ENCODE measurements at places on chromosomes 16 and 17.
A peak's percentile ranks its signal among the peaks of the same experiment; 100 is the strongest.

GRCh38 chr17:39777534-39778365, 40.0 kb downstream of the GRB7 start:
- no peak for DNase-seq

- DNase-seq, result no peak
Measured at GRCh38 chr16:19753815-19754643, 36.0 kb downstream of the IQCK start.

DNA sequence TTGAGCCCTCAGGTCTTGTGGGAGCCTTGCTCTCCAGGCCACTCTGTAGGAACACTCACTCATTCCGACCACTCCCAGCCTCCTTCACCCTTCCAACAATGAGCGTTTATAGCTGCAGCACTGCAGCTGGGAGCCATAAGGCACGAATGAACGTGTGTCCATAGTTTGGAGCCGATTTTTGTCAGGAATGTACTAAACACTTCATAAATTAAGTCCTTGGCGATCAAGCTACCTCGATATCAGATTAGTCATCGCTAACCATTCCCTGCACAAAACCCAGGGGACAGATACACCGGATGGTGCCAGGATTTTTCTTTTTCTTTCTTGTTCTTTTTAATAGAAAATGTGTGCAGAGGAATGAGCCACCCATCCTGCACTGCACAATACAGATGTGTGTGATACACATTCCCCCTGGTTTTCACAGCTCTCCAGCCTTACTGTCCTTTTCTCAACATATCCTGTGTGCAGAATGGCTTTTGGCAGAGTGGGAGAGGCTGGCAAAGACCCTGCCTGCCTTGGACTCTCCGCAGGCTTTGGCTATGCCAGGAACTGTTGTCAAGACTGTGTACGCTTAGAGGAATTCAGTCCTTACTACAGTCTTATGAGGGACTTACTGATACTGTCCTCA, 68.4 kb upstream of the ELAC2 start:
- no peak for DNase-seq

- no peak for DNase-seq
Measured at GRCh38 chr17:28810437-28810836, 32.2 kb downstream of the FAM222B start.

DNA sequence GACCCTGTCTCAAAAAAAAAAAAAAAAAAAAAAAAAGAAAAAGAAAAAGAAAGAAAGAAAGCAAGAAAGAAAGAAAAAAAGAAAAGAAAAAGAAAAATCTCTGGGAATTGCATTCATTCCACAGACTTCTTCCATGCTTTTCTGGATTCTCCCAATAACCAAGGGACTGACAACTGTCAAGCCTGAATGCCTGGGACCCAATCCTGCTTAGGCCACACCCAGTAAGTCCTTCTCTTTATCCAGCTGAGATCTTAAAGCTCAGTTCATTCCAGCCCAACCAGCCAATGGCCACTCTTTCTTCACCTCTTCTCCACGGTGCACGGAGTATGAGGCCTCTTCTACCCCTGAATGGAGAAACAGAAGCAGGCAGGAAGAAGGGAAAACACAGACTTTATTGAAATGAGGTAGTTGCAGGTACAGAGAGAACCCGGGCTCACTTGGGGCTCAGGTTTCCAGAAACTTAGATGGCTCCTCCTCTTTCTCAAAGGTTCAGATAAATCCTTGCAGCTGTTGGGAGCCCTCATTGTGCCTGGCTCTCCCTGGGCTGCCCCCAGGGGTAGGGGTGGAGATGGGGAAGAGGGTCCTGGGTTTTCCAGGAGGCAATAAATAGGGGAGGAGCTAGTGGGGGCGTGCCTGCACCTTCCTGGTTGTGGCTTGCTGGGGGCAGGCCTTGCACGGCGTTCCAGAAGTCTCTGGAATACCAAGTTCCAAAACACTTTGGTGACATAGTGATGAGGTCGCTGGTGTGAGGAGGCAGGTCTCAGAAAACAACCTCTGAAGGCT, 2.5 kb downstream of the HOXB1 start:
- no peak for DNase-seq

DNA sequence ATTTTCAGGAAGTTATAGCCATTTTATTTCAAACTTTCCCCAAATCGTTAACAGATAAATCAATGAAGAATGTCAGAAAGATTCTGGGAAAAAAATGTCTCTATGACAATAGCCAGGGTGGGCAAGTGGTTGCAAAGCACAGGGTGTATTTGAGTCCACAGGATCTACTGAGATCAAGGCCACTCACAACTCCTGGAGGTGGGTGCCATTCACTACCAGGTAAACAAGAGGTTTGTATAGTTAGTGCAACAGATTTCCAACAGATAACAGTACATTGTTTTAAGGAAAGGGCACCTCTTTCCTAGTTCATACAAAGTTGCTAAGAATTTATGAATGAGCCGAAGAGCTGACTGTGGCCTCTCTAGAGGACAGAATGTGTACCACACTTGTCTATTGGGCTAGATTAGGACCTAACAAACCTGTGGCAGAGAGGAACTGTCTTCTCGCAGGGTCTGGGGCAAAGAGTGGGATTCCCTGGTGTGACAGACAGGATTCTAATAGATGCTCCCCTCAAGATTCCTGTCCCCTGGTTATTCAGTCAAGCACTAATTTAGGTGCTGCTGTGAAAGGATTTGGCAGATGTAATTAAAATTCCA, 52.0 kb upstream of the ZNF629 start:
- no peak for DNase-seq

DNA sequence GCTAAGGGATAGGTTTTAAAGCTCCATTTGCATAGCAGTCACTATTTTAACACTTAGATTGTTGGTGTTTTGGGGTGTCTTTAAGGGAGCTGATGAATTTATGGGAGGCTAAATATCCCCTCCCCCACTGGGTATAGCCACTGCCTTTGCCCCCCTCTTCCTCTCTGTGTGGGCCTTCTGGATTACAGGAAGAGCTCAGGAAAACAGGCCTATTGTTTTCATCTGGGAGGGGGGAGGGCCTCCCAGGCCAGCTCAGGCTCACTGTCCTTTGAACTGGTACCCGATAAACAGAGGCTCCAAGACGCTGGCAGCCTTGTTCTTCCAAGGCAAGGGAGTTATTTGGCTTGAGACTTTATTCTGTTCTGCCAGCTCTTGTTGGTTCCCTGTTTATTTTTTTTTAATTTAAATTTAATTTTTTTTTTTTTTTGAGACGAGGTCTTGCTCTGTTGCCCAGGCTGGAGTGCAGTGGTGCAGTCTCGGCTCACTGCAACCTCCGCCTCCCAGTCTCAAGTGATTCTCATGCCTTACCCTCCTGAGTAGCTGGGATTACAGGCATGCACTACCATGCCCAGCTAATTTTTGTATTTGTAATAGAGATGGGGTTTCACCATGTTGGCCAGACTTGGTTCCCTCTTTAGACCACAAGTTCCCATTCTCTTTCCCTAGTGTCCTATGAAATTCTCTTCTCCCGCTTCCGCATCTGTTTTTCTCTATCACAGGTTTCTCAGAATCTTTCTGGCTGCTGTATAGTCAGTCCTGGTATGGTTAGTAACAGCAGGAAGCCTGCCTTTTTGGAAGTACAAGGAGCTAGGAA, 25.1 kb downstream of the MINK1 start:
- no peak for DNase-seq

DNA sequence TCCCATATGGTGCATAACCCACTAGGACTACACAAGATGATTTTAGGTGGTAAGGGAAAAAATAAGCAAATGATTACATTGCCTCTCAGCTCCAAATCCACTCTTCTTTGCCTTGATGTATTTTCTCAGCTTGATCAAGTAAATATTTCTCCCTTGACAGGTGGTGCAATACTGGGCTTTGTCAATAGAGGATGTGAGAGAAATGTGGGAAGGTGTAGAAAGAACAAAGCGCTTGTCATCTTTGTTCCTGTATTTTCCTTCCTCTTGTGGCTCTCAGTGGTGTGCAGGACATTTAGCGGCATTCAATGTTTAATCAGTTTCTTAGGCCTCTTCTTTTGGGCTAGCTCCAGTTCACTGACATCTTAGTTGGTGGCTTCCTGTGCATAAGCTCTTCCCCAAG, 1165.8 kb upstream of the GOT2 start:
- DNase-seq, result no peak

GRCh38 chr17:3003296-3004149, 59.9 kb downstream of the OR1D5 start:
- DNase-seq, result no peak

- DNase-seq, result no peak
Measured at GRCh38 chr16:85004587-85005205, 6.6 kb downstream of the ZDHHC7 start.

DNA sequence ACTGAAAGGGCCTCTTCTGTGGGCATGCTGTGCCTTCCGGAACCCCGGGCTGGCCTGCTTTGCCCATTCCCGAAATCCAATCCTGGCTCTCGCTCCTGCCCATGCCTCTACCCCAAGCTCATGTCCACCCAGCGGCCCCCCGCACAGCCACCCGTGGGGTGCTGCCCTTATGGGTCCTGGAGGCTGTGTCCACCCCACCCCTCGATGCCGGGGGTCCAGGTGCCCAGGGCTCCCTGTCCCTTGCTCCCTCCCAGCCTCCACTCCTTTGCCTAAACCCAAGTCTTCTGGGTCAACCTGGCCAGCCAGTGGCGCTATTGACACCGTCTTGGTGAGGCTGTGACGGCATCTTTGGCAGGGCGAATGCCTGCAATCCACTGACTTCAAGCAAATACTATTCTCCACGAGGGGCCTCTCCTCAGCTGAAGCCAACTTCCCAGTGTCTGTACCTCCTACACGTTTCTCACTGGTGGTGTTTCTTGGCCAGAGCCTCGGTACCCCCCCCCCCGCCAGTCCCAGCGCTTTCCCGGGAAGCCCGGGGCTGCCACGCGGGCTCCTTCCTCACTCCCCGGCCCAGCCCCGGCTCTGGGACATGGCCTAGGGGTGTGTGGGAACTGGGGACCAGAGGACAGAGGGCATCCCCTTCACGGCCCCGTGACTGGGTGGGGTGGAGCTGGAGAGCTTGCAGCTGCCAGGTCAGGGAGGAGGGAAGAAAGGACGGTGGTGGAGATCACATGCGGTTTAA, 12.2 kb upstream of the DUS1L start:
- DNase-seq, result no peak

- no peak for DNase-seq
Measured at GRCh38 chr16:70529051-70529777, 5.6 kb downstream of the SF3B3 start.

DNA sequence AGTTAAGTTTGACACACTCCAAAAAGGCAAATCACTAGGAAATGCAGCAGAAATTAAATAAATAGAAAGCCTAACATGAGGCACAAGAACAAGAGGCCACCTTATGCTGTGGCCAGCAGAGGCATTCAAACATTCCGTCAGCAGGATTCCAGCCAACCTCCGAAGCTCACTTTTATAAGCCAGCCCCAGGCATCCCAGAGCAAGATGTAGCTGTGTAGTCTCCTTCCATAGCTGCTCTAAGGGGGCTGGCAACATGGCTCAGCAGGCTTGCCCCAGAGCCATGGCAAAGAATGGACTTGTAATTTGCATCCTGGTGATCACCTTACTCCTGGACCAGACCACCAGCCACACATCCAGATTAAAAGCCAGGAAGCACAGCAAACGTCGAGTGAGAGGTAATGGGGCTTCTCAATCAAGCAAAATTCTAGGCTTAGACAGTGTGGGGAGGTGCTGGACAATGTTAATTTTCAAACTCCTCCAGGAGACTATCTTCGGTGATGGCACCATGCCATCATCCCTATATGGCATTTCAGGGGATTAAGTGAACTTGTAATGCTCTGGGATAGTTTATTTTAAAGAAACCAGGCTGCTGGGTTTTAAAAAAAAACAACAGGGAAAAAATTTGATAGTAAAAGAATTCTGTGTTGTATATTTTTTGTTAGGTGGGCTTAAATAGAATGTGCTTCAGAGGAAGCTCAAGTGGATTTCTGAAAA, at the start of gene CLEC3A:
Gene CLEC3A, plus strand, starts transcription at position 202 of the 714 bp plus-strand sequence. Its CDS starts 79 bp downstream, at position 281.
- no peak for DNase-seq

DNA sequence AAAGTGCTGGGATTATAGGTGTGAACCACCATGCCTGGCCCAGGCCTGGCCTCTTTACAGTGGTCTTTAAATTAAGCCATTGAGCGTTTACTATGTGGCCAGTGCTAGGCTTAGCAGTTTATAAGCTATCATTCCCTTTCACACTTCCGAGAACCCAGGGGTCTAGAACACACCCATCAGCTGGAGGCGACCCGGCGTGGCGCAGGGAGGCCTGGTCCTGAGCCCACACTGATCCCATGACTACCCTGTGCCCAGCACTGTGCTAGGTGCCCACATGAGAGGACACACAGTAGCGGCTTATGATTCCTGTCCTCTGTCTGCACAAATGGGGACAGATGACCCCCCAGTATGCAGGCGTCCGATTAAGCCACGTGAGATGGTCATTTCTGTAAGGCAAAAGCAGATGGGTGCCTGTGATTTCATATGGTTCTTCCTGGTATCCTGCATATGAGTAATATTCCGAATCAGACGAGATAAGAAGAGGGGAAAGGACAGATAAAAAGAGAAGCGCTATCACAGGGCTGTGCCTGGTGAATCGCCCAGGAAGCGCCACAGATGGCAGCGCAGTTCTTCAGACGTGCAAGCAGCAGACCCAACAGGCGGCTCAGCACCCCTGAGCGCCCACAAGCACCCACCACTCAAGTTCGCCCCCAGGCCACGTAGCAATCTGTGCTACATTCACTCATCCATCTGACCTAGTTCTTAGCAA, 5.3 kb downstream of the OSGIN1 start:
- no peak for DNase-seq

DNA sequence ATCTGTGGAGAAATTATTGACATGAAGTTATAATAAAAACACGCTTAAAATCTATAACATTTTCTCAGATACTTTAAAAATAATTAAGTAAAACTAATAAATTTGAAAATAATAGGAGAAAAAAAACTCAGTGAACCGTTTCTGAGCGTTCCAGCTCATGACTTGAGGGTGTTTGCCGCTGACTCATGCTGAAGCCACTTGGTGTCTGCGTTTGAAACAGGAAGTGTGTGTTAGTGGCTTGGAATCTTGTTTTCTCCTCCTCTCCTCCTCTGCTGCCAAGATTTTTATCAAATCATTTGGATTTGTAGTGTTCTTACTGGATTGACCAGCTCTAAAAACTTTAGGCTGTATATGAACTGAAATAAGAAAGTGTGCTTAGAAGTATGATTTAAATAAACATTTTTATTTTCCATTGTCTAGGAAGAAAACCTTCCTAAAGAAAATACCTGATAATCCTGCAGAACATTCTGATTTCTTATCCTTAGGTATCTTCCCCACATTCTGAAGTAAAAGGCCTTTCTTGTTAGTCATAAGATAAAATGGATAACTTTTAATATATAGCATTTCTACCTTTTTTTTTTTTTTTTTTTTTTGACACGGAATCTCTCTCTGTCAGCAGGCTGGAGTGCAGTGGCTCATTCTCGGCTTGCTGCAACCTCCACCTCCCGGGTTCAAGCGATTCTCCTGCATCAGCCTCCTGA, 30.8 kb downstream of the USP10 start:
- DNase-seq, result peak; percentile 8

GRCh38 chr17:79047923-79048825, 24.2 kb downstream of the C1QTNF1 start:
- no peak for DNase-seq

Data from GDM1 (cell line).